ENCODE measurements at places on chromosomes 12 and 14. TPM values are rescaled to one million over a fixed set of nuclear protein-coding genes. Genes with fewer than 3 reads are reported as not detected.

Gene SSPN
- total RNA-seq: not detected

DNA sequence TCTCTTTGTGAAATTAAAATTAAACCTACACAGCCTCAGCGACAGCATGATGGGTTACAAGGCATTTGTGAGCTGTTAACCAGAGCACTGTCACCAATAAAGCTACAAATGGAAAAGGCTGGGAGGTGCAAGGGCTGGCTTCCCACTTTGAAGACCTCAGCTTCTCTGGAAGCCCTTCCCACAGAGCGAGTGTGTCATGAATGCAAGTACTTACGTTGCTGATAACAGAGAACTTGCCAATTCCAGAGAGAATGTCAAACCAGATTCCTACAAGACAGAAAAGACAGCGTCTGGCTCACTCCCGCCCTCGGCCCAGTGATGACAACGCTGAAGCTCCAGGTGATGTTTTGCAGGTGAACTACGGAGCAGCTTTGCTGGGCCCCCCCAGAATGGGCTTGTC lies 145.8 kb downstream of the NTF3 start:
- DNase-seq: no peak

Gene SIX1
- total RNA-seq: not detected

GRCh38 chr14:58805605-58806409 lies 168.0 kb downstream of the DACT1 start:
- DNase-seq: no peak

DNA sequence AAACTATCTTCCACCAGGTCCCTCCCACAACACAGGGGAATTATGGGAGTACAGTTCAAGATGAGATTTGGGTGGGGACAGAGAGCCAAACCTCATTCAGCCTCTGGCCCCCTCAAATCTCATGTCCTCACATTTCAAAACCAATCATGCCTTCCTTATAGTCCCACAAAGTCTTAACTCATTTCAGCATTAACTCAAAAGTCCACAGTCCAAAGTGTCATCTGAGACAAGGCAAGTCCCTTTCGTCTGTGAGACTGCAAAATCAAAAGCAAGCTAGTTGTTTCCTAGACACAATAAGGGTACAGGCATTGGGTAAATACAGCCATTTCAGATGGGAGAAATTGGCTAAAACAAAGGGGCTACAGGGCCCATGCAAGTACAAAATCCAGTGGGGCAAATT lies 147.6 kb downstream of the RAD51B start:
- no peak for DNase-seq

Gene EIF2S3B
- total RNA-seq: 1.2 TPM

Gene NFE2
- 0.19 TPM for total RNA-seq
